ENCODE measurements at places on chromosomes 1 and 21.

DNA sequence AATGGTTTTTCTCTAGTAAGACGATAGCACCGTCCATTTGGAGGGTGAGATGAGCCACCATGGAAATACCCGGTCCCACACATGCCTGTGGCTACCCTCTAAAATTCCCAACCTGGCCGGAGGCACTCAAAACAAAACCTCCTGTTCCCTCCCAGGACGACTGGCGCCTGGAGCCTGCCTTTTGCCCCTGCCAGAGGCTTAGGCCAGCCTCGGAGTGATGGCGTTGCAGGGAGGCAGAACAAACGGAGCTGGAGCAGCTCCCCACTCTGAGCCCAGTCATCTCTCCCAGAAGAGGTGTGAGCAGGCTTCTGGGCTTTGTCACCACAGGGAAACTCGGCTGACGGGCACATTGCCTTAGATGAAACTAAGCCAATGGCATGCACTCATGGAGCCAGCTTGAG lies 213.7 kb upstream of the HOOK1 start:
- DNase-seq, result no peak

- no peak for DNase-seq
These were observed at the start of gene IGSF9 for GRCh38 chr1:159945483-159946241. IGSF9 (minus strand) TSS chr1:159945613; CDS start chr1:159943454, 2,159 bp downstream.

- DNase-seq, result no peak
These were observed 117.7 kb upstream of the SLC44A3 start for GRCh38 chr1:94702442-94702815.

DNA sequence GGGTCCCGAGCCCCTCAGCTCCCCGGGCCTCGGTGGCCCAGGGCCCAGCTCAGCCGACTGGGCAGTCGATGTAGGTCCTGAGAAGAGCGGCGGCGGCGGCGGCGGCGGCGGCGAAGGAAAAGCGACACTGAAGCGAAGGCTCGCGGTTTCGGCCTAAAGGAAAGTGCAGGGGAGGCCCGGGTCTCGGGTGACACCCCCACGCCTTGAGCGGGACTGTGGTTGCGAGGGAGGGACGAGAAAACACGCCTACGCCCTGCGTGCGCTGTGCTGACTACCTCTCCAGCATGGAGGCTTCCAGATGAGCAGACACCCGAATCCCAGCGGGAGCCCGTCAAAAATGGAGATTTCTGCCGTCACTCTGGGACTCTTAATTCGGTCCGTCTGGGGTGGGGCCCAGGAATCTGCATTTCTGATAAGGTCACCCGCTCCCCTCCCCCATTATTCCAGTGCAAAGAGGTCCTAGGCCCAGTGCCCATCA lies 31.2 kb downstream of the DNTTIP2 start:
- DNase-seq, result peak; percentile 31

DNA sequence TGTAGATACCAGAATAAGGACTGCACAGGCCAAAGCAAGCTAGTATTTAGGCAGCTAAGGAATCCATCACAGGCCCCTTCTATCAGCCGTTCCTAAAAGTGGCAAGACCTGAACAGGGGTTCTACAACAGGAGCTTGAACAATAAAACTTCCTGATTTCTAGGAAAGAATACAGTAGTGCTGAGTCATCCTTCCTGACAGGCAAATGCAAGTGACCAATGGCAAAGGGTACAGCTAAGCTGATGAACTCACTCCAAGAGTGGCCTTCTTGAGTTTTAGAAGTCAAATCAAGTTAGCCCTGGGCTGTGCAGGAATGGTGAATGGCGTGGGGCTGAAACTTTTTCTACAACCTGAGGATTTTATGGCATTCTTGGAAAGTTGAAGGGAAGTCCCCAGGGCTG lies 112.9 kb downstream of the GREM2 start:
- no peak for DNase-seq

DNA sequence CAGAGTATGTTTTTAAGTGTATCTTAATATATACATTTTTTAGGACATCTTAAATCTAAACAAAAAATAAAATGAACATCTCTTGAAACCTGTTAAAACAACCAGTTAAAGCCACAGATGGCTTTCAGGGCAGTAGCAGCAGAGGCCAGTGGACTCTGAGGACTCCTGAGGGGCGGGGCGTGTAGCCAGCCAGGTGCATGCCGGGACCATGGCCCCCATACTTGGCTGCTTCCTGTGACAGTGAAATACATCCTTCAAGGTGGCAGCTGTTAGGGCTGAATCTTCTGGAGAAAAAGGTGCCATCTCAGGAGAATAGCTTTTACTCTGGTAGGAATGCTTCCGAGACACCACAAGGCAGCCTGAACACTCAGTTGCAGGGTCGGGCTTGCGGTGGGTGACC lies 9.6 kb downstream of the RHOU start:
- DNase-seq, result no peak

- no peak for DNase-seq
These were observed 20.7 kb downstream of the DDX20 start for GRCh38 chr1:111776391-111776790.

DNA sequence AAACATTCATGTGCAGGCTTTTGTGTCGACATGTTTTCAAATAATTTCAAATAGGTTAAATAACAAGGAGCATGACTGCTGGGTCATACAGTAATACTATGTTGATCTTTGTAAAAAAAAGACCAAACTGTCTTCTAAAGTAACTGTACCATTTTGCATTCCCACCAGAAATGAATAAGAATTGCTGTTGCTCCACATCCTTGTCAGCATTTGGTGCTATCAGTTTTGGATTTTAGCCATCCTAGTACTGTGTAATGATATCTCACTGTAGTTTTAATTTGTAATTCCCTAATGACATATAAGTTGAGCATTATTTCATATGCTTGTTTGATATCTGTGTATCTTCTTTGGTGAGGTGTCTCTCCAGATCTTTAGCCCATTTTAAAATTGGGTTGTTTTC lies 11.6 kb downstream of the UROD start:
- DNase-seq, result no peak

- no peak for DNase-seq
These were observed 114.7 kb upstream of the IRF2BP2 start for GRCh38 chr1:234724516-234725176.

Measured in GM19239 (cell line).